Mammary epithelial cell (primary cell): ENCODE measurements at places on chromosomes 4 and X. TPM values are rescaled to one million over a fixed set of nuclear protein-coding genes. Genes with fewer than 3 reads are reported as not detected.

CSAG3 gene
- total RNA-seq, result not detected in 2 replicates

NSDHL gene
- total RNA-seq, result 15.2 and 45.8 TPM in 2 replicates

CXXC4 gene
- total RNA-seq, result not detected in 2 replicates

SGMS2 gene
- total RNA-seq, result 151 TPM

EREG gene
- total RNA-seq, result 9.5 TPM

CCKAR gene
- total RNA-seq, result not detected

AMBN gene
- not detected in 2 replicates for total RNA-seq

FRMD7 gene
- total RNA-seq, result not detected in 2 replicates

ERAS gene
- not detected for total RNA-seq

AMMECR1 gene
- total RNA-seq, result 22.7 TPM

PRDM5 gene
- total RNA-seq, result 7.9 and 9.0 TPM in 2 replicates

UGT2B11 gene
- not detected in 2 replicates for total RNA-seq

CTAG2 gene
- total RNA-seq, result not detected in 2 replicates

CSAG2 gene
- total RNA-seq, result not detected

CFP gene
- total RNA-seq, result 0.17 TPM

RAB41 gene
- total RNA-seq, result not detected

SPANXD gene
- not detected in 2 replicates for total RNA-seq

F8A2 gene
- total RNA-seq, result 0.67 TPM

MAGEA3 gene
- not detected in 2 replicates for total RNA-seq

ITIH6 gene
- total RNA-seq, result not detected in 2 replicates

LRIT3 gene
- total RNA-seq, result 0.17 TPM

SCML2 gene
- total RNA-seq, result 0.50 TPM

PCSK1N gene
- total RNA-seq, result 16.5 TPM

PPBP gene
- total RNA-seq, result 0.67 TPM

HS3ST1 gene
- total RNA-seq, result 20.7 and 33.9 TPM in 2 replicates

SLC38A5 gene
- total RNA-seq, result 4.5 TPM

CT45A2 gene
- total RNA-seq, result not detected

GLRA3 gene
- not detected in 2 replicates for total RNA-seq

ADAM29 gene
- total RNA-seq, result not detected in 2 replicates

NAP1L3 gene
- total RNA-seq, result 2.5 TPM

NOX1 gene
- total RNA-seq, result not detected in 2 replicates

OPN1MW3 gene
- not detected in 2 replicates for total RNA-seq

EVC2 gene
- total RNA-seq, result 11.0 TPM

MGAT4D gene
- total RNA-seq, result not detected

DNAAF6 gene
- not detected in 2 replicates for total RNA-seq

CT45A3 gene
- not detected in 2 replicates for total RNA-seq

KIT gene
- not detected in 2 replicates for total RNA-seq

C1QTNF7 gene
- not detected in 2 replicates for total RNA-seq

FHDC1 gene
- 9.7 and 13.3 TPM in 2 replicates for total RNA-seq

TRIM60 gene
- not detected in 2 replicates for total RNA-seq

TCEAL2 gene
- total RNA-seq, result not detected in 2 replicates

SHOX gene
- not detected for total RNA-seq

SERTM2 gene
- total RNA-seq, result not detected in 2 replicates
